ENCODE measurements at places on chromosomes 7 and 10.

DNA sequence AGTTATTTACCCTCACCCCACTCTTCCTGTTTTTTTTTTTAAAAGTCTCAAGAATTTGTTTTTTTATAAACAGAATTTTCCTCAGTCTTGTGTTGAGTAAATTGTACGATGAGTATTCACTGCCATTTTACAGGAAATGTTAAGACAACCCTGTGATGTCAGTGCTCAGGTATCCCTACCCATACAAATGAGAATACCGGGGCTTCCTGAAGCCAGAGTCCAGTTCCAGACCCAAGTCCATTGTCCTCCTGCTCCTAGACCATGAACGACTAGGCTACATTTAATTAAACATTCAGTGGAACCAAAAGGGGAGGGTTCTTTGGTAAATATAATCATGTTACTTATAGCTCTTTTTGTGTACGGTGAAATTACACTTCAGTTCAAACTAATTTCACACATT, 79.2 kb downstream of the GNAI1 start:
- DNase-seq, result no peak

- no peak for DNase-seq
Measured at GRCh38 chr10:61632057-61632670, 30.6 kb upstream of the CABCOCO1 start.

- no peak for DNase-seq
Measured at GRCh38 chr7:159022238-159022993, 122.3 kb downstream of the VIPR2 start.

GRCh38 chr7:36606153-36606975, 117.9 kb downstream of the AOAH start:
- no peak for DNase-seq

- no peak for DNase-seq
Measured at GRCh38 chr7:155791214-155791737, 21.0 kb downstream of the SHH start.

DNA sequence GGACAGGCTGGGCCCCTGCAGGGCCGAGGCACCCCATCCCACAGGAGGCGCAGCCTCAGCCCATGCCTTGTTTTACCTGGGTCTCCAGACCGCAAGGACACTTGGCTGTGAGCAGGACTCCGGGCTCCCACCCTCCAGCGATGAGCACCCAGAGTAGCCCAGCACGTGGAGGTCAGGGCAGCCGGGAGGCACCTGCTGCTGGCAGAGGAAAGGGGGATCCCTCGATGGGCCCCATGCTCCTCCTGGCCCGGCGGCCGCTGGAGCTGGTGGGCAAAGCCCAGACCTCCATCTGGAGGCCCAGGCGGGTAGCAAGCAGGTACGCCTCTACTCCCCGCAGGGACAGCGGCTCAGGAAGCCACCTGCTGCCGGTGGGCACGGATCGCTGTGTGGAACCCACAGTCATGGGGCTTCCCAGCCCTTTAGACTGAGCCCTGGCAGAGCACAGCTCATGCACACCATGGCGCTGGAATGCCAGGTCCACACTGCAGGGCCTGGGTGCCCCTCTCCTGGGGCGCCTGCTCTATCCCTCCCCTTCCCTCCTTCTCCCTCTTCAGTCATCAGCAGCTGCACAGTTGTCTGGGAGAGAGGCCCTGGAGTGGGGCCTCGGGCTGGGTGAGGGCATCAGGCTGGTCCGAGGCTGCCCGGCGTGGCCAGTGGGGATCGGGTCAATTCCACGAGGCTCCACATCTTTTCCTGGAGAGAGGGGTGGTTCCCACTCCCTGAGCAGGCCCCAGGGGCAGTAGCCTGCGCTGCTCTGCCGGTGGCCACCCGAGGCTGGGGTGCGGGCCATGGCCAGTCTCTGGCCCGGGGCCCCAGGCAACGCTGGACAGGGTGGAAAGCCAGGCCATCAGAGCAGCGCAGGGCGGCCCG, 65.7 kb downstream of the PWWP2B start:
- no peak for DNase-seq

DNA sequence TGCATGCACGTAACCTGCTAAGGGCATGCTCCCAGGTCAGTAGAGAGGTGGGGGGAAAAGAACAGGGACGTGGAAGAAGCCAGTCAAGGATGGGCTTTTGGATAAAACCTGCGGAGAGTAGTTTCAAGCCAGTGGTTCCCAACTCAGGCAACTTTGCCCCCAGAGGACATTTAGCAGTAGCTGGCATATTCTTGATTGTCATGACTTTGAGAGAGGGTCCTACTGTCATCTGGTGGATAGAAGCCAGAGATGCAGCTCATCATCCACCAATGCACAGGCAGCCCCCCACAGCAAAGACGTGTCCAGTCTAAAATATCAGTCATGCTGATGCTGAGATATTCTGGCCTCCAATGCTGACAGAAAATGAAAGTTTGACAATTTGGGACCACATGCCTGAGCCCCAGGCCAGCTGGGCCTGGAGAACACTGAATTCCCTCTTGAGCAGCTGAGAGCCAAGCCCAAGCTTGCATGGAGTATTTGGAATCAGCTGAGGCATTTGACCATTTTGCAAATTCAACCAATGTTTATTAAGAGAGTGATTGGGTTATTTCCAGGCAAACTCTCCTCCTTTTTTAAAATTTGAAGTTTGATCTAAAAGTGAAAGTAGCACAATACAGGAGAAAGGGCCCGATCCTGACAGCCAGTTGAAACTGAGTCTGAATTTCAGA, 110.0 kb upstream of the C7orf33 start:
- no peak for DNase-seq

- DNase-seq, result no peak
Measured at GRCh38 chr10:5314840-5315239, 49.9 kb upstream of the UCN3 start.

- DNase-seq, result no peak
Measured at GRCh38 chr7:132840199-132840598, 241.7 kb downstream of the CHCHD3 start.

DNA sequence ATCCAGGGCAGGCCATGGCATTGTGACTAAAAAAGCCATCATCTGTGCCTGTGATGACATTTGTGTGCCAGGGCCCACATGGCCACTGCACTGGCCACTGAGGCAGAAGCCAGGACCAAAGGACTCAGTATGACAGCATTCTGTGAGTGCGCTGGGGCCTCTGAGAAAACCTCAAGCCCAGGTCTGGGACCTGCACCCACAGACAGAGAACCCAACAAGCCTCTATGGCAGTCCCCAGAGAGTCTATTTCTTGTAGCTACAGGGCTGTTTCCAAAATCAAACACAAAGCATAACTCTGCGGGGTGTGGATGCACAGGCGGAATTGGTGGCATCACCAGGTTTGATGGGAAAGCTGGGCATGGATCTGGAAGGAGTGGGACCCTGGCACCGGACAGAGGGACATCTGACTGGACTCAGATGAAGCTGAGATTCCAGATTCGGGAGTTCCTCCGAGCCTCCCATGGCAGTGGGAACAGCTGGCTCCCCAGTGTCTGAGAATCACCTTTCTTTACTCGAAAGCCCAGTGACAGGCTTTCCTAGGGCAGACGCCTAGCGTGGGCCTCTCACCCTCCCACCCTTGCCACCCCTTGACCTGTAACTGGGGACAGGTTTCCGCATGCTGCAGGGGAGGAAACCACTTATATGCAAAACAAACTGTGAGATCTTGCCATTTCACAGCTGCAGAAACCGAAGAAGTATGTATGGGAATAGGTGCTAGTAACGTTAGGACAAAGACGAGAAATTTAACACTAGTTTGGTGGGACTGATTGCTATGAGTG, 70.6 kb upstream of the RHEB start:
- no peak for DNase-seq

DNA sequence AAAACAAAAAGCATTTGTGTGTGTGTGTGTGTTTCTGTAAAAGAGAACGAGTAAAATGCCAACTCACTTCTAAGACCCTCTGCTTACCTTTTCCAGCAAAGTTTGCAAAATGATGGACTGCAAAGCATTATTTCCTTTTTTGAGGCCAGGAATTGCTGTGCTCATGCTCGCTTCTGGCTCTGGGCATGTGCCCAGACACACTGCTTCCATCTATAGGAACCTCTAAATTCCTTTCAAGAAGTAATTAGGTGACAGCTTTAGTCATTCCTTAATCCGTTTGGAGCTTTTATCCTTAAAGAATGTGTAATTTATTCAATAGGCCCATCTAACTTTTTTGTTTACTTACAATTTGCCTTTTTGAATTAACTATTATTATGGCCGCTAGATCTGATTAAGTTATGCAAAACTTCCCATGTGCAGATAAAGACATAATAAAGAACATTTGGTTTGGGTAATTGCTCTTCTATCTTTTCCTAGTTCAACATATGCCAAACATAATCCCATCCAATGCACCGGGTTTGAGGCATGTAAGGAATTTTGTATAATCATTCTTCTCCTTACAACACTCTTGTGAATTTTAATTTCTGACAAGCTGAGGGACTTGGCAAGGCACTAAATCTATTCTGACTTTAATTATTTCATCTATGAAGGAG, 34.7 kb downstream of the A1CF start:
- no peak for DNase-seq

GRCh38 chr7:12706900-12707536, 19.6 kb downstream of the ARL4A start:
- DNase-seq, result no peak

DNA sequence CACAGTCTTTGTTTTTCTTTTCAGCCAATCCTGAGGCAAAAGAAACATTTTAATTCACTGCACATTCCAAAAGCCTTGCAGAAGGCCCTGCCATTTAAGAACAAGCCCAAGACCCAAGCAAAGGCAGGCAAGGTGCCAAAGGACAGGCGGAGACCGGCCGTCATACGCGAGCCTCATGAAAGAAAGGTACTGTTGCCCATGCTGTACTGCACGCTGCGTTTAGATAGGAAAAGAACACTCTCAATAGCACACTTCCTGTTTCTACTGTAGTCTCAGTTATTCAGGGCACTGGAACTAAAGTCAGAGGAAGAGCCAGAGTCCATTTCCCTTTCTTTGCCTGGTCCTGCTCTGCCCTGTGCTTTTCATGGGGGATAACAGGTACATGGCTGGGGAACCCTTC, 47.6 kb downstream of the BMS1 start:
- DNase-seq, result no peak

All from ecto neural progenitor cell (in vitro differentiated cells).